Activated T-cell treated with anti-CD3 and anti-CD28 coated beads, Interleukin-2, amount 50 U/mL, for 72 hours (primary cell): ENCODE measurements at places on chromosomes 11 and 22. TPM values are rescaled to one million over a fixed set of nuclear protein-coding genes. Genes with fewer than 3 reads are reported as not detected.

GRCh38 chr11:85827748-85828639, 17.1 kb upstream of the SYTL2 start:
- peak overlapping the region; percentile 76 for H3K4me3 ChIP-seq
- DNase-seq = peak; percentile 49
- no peaks in the 10 kb centered on the region for H3K27me3 ChIP-seq

- no peak overlapping the region for H3K4me3 ChIP-seq
- no peaks in the 10 kb centered on the region for H3K4me1 ChIP-seq
- no peak overlapping the region for H3K27ac ChIP-seq
- DNase-seq = no peak
- H3K36me3 ChIP-seq = no peaks in the 10 kb centered on the region
These were observed 27.7 kb upstream of the MUC5B start for GRCh38 chr11:1194977-1195681.

GRCh38 chr22:20494978-20495860, at the start of gene KLHL22:
TSS of gene KLHL22 (minus strand) at chr22:20495795. CDS start at chr22:20489211, 6,584 bp downstream.
- H3K36me3 ChIP-seq = no peaks in the 10 kb centered on the region
- peak within 1 kb of the TSS; percentile 92 for H3K27ac ChIP-seq
- DNase-seq = peak; percentile 48
- H3K4me1 ChIP-seq = peaks cover 54% of the 10 kb centered on the region

GRCh38 chr11:73478737-73479347, 102.6 kb downstream of the RELT start:
- H3K27ac ChIP-seq = no peak overlapping the region
- DNase-seq = no peak
- H3K4me1 ChIP-seq = no peaks in the 10 kb centered on the region
- no peaks in the 10 kb centered on the region for H3K27me3 ChIP-seq

- DNase-seq = no peak
- H3K4me1 ChIP-seq = no peaks in the 10 kb centered on the region
- H3K4me3 ChIP-seq = no peak overlapping the region
- H3K27me3 ChIP-seq = no peaks in the 10 kb centered on the region
- H3K36me3 ChIP-seq = peaks cover 19% of the 10 kb centered on the region
- no peak overlapping the region for H3K27ac ChIP-seq
These were observed 29.9 kb upstream of the OR5B12 start for GRCh38 chr11:58471892-58472291.

- no peaks in the 10 kb centered on the region for H3K36me3 ChIP-seq
- peak; percentile 42 for DNase-seq
- H3K27me3 ChIP-seq = no peaks in the 10 kb centered on the region
- H3K4me3 ChIP-seq = peak overlapping the region; percentile 68
- peak overlapping the region; percentile 9 for H3K27ac ChIP-seq
- peaks cover 65% of the 10 kb centered on the region for H3K4me1 ChIP-seq
These were observed 15.7 kb upstream of the IL10RA start for GRCh38 chr11:117970400-117971024.

DNA sequence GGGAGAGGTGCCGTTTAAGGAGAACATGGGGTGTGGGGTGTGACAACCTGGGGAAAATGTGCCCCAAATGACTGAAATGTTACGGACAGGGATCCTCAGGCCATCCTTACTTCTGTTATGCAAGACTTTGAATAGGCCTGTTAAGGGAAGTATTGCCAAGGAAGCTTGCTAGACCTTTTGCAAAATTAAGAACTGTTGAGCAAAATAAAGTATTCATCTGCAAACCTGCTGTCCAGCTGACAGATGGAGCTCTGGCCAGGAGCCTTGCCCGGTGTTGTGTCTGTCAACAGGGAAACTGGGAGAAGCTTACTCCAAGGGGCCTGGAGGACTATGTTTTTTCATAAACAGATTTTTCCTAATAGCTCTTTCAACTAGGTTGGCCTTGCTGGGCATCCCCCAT, 48.0 kb downstream of the FAT3 start:
- no peaks in the 10 kb centered on the region for H3K4me1 ChIP-seq
- H3K36me3 ChIP-seq = no peaks in the 10 kb centered on the region
- no peak overlapping the region for H3K27ac ChIP-seq
- H3K4me3 ChIP-seq = no peak overlapping the region
- no peak for DNase-seq

The MMP7 gene
- total RNA-seq = not detected

The KCNA4 gene
- not detected for total RNA-seq

The GRK3 gene
- total RNA-seq = 31.9 TPM

The CKAP5 gene
- 148 TPM for total RNA-seq

The SERHL2 gene
- total RNA-seq = 1.2 TPM
